Kidney epithelial cell (primary cell): ENCODE measurements at places on chromosomes 4 and X. TPM values are rescaled to one million over a fixed set of nuclear protein-coding genes. Genes with fewer than 3 reads are reported as not detected.

Gene SMIM20
- total RNA-seq, result 39.8 and 50.0 TPM in 2 replicates

Gene PRDM8
- total RNA-seq, result 0.17 and 0.55 TPM in 2 replicates

Gene PAGE1
- not detected in 2 replicates for total RNA-seq

Gene TAB3
- total RNA-seq, result 35.7 and 43.3 TPM in 2 replicates

- no peak for DNase-seq
Observed at GRCh38 chrX:121641560-121641959, 594.1 kb downstream of the GLUD2 start.

DNA sequence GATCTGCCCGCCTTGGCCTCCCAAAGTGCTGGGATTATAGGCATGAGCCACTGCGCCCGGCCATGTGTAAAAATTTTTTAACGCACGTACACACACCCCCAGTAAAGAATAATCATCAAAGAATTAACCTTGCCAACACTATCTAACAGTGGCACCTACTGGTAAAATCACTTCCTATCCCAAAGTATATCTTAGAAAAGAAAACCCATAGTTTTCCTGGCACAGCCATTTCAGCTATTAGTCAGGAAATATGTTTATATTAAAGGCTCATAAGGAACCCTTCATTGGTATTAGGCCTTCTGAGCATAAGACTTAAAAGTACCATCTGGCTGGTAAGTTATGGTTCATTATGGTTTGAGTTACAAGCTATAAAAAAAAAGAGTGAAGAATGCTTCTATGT is 14.1 kb downstream of the S100G start:
- DNase-seq, result no peak

GRCh38 chrX:109782994-109783700 is 50.1 kb upstream of the ACSL4 start:
- no peak for DNase-seq

DNA sequence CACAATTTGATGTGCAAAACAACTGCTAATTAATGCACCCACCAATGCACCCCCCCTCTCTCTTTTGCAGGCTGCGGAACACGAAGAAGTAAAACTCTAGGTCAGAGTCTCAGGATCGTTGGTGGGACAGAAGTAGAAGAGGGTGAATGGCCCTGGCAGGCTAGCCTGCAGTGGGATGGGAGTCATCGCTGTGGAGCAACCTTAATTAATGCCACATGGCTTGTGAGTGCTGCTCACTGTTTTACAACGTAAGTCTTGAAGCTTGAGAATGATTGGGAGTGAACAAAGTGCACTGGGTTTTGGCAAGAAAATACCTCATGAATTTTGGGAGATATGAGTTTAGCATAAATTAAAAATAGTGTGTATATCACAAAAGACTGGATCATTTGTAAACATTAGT is 28.9 kb downstream of the TMPRSS11E start:
- no peak for DNase-seq

GRCh38 chr4:128328106-128328505 is 40.5 kb upstream of the PGRMC2 start:
- no peak for DNase-seq

- DNase-seq, result no peak
Observed at GRCh38 chrX:148658115-148658730, 157.8 kb downstream of the AFF2 start.

- DNase-seq, result no peak
Observed at GRCh38 chrX:36974911-36975310, 33.3 kb upstream of the FAM47C start.

- peak; percentile 14 for DNase-seq
Observed at GRCh38 chr4:80781431-80781830, 249.1 kb upstream of the BMP3 start.
